Upper lobe of left lung (tissue), 6 donors: ENCODE measurements at places on chromosomes 4 and X.

DNA sequence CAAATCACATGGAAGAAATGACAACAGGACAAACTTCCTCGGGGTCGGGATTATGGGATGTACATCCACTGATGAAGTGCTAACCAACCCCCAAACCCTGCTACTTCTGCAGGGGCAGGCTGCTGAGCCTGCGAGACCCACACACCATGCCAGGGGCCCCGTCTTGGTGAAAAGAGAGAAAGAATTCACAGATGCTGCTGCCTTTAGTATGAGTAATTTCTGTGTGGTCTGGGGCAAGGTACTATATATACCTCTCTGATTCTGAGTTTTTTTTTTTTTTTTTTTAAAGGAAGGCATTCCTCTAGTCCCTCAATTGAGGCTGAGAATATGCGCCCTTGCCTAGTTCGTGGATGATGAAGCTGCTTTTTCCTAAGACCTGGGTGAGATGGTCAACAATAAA lies 24.8 kb downstream of the PDHA1 start:
- DNase-seq = no peak
- H3K4me3 ChIP-seq = no peak overlapping the region
- no peaks in the 10 kb centered on the region for H3K36me3 ChIP-seq
- H3K27me3 ChIP-seq = no peaks in the 10 kb centered on the region

DNA sequence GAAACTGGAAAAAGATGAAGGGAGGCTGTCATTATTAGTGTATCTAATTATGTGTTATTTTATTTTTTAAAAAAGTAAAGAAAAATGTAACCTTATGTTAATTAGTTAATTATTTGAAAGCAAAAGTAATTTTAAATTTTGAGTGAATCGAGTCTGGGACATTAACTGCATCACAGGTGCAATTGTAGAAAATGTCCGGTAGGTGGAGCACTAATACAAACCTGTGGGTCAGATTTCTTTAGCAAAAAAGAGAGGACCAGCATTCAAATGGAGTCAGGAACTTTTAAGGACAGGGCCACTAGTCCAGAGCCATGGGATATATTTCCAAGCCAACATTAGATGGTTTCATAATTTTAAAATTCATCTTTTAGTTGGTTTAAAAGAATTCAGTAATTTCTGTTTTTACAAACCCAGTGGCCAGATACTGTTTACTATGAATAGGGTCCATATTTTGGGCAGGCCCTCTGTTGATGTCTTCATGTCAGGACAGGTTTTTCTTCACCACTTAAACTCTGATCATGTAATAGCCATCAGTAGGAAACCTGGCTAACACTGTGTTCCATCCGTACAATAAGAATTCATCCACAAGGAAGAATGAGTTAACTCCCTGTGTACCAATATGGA lies 27.2 kb downstream of the BST1 start:
- H3K27ac ChIP-seq = no peak overlapping the region
- no peaks in the 10 kb centered on the region for H3K4me1 ChIP-seq
- H3K36me3 ChIP-seq = no peaks in the 10 kb centered on the region
- H3K4me3 ChIP-seq = no peak overlapping the region

DNA sequence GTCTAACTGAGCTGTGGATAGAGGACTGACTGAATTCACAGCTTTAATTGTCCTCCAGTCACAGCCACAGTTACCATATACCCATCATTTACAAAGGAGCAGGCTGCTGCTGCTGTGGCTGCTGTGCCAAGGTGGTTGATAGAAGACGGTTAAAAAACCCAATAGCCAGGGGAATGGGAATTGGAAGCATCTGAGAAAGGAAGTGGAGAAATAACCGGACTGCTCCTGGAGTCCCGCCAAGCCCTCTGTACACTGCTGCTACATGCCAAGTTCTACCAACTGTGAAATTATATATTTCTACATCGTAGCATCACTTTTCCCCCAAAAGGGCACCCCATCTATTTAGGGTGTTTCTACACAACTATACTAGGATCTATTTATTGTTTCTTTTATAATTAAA lies 279.7 kb upstream of the ARX start:
- no peak overlapping the region for H3K27ac ChIP-seq
- H3K36me3 ChIP-seq = no peaks in the 10 kb centered on the region
- no peaks in the 10 kb centered on the region for H3K27me3 ChIP-seq
- no peak for DNase-seq

- no peaks in the 10 kb centered on the region for H3K36me3 ChIP-seq
- no peak for DNase-seq
- no peaks in the 10 kb centered on the region for H3K27me3 ChIP-seq
- H3K4me1 ChIP-seq = peaks cover 2% of the 10 kb centered on the region
- H3K27ac ChIP-seq = no peak overlapping the region
- H3K4me3 ChIP-seq = no peak overlapping the region
Measured at GRCh38 chr4:142314247-142314646, 531.9 kb downstream of the INPP4B start.

GRCh38 chrX:50853399-50853798 lies 39.4 kb upstream of the SHROOM4 start:
- no peak overlapping the region for H3K4me3 ChIP-seq
- no peak overlapping the region for H3K27ac ChIP-seq
- H3K27me3 ChIP-seq = no peaks in the 10 kb centered on the region
- DNase-seq = no peak
- no peaks in the 10 kb centered on the region for H3K4me1 ChIP-seq

- no peak for DNase-seq
- no peaks in the 10 kb centered on the region for H3K4me1 ChIP-seq
- H3K36me3 ChIP-seq = no peaks in the 10 kb centered on the region
- H3K27me3 ChIP-seq = no peaks in the 10 kb centered on the region
- H3K4me3 ChIP-seq = no peak overlapping the region
- H3K27ac ChIP-seq = no peak overlapping the region
Measured at GRCh38 chrX:40349251-40349650, 231.5 kb upstream of the ATP6AP2 start.

DNA sequence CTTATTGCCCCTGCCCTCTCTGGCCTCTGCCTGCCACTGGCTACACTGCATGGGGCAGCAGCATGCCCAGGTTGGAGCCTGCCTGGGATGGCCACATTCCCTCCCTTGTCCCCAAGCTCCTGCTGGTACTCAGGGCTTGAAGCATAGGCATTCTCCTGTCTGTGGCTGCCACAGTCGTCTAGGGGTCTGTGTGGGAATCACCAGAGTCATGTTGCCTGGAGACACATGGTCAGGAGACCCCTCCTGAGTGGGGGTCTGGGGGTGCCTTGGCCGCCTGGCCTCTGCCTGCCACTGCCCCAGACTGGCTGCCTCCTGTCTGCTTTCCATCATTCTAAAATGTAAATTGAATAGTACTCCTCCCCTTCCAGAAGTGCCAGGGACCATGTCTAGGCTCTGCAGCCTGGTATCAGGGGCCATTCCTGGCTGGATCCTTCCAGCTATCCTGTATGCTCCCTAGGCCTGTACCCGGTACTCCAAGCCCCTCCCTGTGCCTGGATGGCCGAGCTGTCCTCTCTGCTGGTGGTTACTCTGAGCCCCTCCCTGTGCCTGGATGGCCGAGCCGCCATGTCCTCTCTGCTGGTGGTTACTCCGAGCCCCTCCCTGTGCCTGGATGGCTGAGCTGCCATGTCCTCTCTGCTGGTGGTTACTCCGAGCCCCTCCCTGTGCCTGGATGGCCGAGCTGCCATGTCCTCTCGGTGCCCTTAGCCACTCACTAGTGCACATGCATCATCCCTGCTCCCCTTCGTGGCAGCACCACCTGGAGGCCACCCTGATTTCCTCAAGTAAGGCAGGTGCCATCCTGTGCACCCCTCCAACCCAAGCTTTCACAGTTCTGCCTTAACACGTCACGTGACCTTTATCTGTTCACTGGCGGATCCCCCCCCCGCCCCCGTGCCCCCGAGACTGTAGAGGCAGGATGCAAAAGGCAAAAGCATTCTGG lies 5.5 kb upstream of the NKX1-1 start:
- no peaks in the 10 kb centered on the region for H3K27me3 ChIP-seq
- H3K4me1 ChIP-seq = no peaks in the 10 kb centered on the region
- DNase-seq = no peak
- H3K36me3 ChIP-seq = no peaks in the 10 kb centered on the region
- H3K4me3 ChIP-seq = no peak overlapping the region

DNA sequence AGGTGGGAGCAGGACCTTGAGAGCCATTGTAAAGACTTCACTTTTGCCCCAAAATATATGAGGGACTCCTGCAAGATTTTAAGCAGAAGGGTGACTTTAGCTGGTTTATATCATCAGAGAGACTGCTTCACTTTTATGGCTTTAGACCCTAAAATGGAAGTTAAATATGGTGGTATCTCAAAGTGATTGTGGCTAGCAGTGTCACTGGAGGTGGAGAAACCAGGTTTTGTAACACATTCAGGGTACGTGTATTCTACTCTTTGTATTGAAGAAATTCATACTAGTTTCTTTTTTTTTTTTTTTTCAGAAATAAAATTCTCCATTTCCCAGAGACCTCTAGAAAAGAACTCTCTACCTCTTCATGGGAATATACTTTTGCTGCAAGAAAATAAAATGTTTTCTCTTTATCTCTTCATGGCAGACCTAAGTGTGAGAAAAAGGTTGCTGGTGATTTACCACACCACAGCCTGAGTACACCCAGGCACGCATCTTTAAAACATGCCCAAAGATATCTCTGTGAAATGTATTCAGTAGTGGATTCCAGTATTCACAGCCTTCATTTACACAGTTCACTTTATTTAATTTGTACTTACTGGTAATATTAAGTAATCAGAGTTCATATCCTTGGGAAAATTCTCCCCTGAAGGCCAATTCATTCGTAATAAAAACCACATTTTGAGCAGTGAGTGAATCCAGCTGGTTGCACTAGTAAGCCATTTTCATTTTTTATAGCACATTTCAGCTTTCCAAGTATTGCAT lies 74.3 kb upstream of the GUCY1A1 start:
- DNase-seq = no peak
- H3K36me3 ChIP-seq = no peaks in the 10 kb centered on the region
- H3K27ac ChIP-seq = no peak overlapping the region
- no peaks in the 10 kb centered on the region for H3K4me1 ChIP-seq
- no peaks in the 10 kb centered on the region for H3K27me3 ChIP-seq

- DNase-seq = no peak
- peaks cover 14% of the 10 kb centered on the region for H3K4me1 ChIP-seq
- H3K4me3 ChIP-seq = no peak overlapping the region
- H3K27me3 ChIP-seq = no peaks in the 10 kb centered on the region
Measured at GRCh38 chr4:118682928-118683327, 2.3 kb upstream of the METTL14 start.

DNA sequence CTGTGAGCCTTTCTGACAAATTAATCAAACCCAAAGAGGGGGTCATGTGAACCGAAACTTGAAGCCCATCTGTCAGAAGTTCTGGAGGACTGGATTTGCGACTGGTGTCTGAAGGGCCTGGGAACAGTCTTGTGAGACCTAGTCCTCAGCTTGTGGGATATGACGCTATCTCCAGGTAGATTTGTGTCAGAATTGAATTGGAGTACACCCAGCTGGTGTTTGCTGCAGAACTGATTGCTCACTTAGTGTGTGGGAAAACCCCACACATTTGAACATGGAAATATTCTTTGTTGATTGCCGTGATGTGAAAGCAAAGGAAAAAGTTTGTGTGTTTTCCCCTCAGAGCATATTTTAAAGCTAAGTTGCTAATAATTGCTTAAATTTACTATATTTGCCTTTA lies 30.3 kb upstream of the TMSB15B start:
- H3K27ac ChIP-seq = no peak overlapping the region
- no peak overlapping the region for H3K4me3 ChIP-seq
- DNase-seq = no peak
- no peaks in the 10 kb centered on the region for H3K4me1 ChIP-seq
- H3K36me3 ChIP-seq = no peaks in the 10 kb centered on the region
- H3K27me3 ChIP-seq = no peaks in the 10 kb centered on the region

DNA sequence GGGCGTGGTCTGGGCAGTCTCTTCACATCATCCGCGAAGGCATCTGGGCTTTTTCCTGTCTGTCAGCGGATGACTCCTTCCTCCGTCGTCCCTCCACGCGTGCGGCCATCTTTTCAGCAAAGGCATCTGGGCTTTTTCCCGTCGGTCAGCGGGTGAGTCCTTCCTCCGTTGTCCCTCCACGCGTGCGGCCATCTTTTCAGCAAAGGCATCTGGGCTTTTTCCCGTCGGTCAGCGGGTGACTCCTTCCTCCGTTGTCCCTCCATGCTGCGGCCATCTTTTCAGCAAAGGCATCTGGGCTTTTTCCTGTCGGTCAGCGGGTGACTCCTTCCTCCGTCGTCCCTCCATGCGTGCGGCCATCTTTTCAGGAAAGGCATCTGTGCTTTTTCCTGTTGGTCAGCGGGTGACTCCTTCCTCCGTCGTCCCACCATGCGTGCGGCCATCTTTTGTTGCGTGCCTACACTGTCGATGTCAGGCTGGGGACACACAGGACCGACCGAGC lies 12.3 kb upstream of the TMEM271 start:
- no peaks in the 10 kb centered on the region for H3K27me3 ChIP-seq
- no peak overlapping the region for H3K4me3 ChIP-seq
- no peaks in the 10 kb centered on the region for H3K4me1 ChIP-seq
- no peak for DNase-seq

GRCh38 chr4:142248946-142249345 lies 597.2 kb downstream of the INPP4B start:
- DNase-seq = no peak
- no peaks in the 10 kb centered on the region for H3K36me3 ChIP-seq
- H3K4me3 ChIP-seq = no peak overlapping the region
- H3K4me1 ChIP-seq = no peaks in the 10 kb centered on the region

DNA sequence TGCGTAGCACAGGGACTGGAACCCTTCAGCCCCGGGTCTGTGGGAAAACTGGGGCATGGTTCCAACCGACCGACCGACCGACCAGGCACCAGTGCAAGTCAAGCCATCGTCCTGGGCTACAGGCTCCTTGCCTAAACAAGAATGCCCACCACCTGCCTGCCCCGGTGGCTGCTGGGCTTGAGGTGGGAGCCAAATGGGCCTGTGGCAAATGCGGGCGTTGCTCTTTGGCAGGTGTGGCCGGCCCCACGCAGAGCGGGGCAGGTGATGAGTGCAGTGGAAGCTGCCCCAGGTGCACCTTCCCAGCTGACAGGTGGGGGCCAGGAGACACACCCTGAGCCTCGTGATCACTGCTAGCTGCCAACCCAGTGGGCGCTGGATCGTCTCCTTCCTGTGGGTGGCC lies 77.9 kb downstream of the MTMR1 start:
- H3K36me3 ChIP-seq = no peaks in the 10 kb centered on the region
- H3K27ac ChIP-seq = no peak overlapping the region
- no peaks in the 10 kb centered on the region for H3K4me1 ChIP-seq
- H3K27me3 ChIP-seq = no peaks in the 10 kb centered on the region

GRCh38 chr4:6747294-6748051 lies 31.5 kb downstream of the BLOC1S4 start:
- no peaks in the 10 kb centered on the region for H3K27me3 ChIP-seq
- H3K27ac ChIP-seq = peak overlapping the region; percentile 69
- peaks cover 20% of the 10 kb centered on the region for H3K4me1 ChIP-seq
- DNase-seq = no peak
- no peak overlapping the region for H3K4me3 ChIP-seq

- no peak overlapping the region for H3K27ac ChIP-seq
- H3K4me3 ChIP-seq = no peak overlapping the region
- DNase-seq = no peak
- H3K4me1 ChIP-seq = peaks cover 11% of the 10 kb centered on the region
- no peaks in the 10 kb centered on the region for H3K27me3 ChIP-seq
Measured at GRCh38 chr4:129346734-129347133, 250.8 kb downstream of the C4orf33 start.
